ENCODE measurements at places on chromosomes 4 and X.

DNA sequence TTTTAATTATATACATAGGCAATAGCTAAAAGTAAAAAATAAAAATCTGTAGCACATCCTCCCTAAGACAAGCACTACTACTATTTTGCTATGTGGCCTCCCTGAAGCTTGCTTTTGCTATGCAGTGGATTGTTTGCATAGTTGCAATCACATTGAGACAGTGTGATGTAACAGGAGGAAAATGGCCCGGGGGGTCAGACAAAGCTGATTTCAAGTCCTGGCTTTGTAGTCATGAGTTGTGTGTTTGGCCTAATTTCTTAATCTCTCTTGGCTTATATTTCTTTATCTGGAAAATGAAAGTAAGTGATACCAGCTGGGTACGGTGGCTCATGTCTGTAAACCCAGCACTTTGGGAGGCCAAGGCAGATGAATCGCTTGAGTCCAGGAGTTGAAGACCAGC lies 166.6 kb downstream of the LHFPL1 start:
- no peak for DNase-seq

DNA sequence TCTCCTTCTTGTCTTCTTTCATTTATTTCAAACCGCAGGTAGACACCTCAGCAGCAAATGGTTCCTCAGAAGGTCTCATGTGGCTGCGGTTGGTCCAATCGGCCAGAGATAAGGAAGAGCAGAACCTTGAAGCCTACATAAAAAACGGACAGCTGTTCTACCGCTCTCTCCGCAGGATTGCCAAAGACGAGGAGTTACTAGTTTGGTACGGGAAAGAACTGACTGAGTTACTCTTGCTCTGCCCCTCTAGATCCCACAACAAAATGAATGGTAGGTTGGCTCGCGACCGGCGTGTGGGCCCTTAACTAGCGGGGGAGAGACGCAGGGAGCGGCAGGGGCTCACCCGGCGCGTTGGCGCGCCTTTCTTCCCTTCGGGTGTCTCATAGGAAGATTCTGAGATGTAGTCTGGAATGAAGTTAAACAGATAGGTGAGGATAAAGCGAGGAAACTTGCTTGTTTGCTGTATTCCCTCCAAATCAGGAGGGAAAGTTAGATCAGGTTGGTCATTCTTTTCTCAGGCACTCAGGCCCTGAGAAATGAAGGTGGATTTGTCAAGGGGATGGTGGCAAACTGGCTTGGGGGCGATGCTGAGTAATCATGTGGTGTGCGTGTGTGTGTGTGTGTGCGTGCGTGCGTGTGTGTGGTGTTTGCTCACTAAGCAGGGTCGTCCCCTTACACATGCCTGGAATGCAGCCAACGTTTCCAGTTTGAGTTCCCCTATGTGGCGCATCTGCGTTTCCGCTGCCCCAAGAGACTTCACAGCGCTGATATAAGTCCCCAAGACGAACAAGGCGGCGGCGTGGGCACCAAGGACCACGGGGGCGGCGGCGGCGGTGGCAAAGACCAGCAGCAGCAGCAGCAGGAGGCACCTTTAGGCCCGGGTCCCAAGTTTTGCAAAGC lies 4.2 kb downstream of the PRDM8 start:
- no peak for DNase-seq

GRCh38 chr4:3257556-3258482 lies 8.9 kb downstream of the MSANTD1 start:
- DNase-seq = no peak

DNA sequence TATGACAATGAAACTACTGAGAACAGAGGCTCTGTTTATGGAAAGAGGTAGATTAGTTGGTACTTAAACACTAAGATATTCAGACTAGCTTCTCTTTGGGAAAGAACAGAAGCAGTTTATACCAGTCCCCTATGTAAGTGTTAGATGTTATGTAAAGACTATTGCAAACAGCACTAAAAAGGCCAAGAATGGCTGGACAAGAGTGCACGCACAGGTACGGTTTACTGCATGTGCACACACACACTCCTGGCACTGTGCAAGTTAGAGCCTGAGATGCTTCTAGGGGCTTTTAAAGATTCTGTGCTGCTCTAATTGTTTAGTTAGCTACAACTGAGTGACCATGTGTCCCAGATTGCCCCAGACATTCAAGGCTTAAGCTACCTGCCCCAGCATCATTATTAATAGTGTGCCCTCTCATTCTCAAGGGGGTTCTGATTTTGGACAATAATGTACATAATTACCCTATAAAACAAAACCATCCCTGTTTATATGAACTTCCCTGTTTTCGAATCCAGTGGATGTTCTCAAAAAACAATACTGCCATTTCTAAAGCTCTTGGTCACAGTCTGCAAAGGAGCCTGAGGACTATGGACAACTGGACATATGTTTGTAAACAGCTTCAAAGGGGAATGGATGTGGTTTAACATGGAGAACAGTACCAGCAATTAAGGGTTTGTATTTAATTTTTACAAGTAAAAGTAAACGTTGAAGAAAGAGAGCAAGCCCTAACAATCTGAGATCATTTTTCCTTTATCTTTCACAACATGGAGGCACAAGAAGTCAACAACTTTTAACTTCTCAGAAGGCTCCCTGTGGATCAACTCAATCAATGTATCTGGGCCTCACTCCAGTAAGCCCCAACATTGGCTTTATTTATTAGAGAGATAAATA lies 2.0 kb downstream of the SETD7 start:
- no peak for DNase-seq

DNA sequence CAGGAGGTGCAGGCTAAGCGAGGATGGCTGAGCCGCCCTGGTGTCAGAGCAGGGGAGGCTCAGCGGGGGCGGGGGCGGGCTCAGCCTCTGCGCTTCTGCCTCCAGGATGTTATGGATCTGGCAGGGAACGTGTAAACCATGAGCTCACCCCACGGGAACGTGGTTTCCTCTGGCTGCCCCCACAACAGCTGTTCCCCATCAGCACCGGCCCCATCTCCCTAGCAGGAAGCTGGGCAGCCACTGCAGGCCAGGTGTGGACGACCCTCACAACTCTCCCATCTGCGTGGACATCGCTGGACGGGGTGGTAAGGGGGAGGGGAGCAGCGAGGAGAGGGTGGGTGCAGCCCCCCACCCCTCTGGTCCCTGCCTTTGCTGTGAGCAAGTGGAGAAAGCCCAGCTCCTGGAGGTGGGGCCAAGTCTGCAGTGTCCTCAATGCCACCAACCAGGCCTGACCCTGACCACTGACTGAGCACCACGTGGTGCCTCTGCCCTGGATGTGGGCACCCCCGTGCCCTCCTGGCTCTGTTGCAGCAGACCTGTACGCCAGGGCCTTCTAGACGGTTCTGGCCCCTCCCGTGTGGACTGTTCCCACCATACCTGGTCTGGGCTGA lies 28.1 kb upstream of the SPON2 start:
- DNase-seq = no peak

- no peak for DNase-seq
These were observed 56.6 kb upstream of the MAB21L2 start for GRCh38 chr4:150525321-150525868.

GRCh38 chr4:53943345-53944085 lies 120.9 kb downstream of the CHIC2 start:
- DNase-seq = peak; percentile 91

All from LoVo (cell line).